ENCODE measurements at places on chromosomes 12 and 14.
A peak's percentile ranks its signal among the peaks of the same experiment; 100 is the strongest.

DNA sequence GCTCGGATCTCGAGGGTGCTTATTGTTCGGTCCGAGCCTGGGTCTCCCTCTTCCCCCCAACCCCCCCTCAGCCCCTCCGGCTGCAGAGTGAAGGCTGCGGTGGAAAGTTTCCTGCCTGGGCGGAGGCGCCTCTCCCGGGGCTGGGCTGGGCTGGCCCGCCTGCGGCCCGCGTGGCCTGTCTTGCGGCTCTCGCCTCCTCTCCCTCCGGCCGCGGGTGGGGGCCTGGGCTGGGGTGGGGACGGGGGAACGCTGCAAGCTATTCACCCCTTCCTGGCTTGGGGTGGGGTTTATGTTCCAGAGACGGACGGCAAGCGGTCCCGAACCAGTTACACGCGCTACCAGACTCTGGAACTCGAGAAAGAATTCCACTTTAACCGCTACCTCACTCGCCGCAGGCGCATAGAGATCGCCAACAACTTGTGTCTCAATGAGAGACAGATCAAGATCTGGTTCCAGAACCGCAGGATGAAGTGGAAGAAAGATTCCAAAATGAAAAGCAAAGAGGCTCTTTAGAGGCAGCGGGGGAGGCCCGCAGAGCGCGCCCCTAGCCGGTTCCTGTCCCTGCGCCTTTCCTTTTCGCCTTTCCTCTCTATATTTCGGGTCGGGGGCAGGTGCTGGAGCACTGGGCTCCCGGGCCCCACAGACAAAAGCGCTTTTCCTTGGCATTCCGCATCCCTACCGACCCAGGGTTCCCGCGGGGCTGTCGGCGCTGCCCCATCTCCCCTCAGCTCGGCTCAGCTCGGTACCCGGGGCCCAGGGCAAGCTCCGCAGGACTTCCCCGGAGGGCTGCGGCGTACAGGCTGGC, 1.3 kb downstream of the HOXC5 start:
- no peak for DNase-seq

DNA sequence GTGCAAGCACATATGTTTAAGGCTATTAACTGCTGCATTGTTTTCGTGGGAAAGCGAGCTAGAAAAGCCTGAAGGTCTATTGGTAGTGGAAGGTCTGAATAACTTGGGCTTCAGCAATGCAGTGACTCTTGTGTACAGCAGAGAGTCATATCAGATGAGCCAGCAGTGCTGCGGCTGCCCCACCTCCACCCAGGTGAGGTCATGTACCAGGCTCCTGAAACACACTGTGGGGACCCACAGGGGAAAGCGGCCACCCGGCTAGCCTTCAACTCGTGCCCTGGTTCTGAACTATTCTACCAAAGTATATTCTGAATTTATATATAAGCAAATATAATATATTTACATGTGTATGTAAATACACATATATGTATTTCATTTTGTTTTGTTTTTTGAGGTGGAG, 12.7 kb upstream of the RAN start:
- DNase-seq = no peak

GRCh38 chr14:50821510-50822464, 9.2 kb downstream of the NIN start:
- DNase-seq = no peak

- no peak for DNase-seq
These were observed 536 bp downstream of the PARPBP start for GRCh38 chr12:102120564-102120873.

DNA sequence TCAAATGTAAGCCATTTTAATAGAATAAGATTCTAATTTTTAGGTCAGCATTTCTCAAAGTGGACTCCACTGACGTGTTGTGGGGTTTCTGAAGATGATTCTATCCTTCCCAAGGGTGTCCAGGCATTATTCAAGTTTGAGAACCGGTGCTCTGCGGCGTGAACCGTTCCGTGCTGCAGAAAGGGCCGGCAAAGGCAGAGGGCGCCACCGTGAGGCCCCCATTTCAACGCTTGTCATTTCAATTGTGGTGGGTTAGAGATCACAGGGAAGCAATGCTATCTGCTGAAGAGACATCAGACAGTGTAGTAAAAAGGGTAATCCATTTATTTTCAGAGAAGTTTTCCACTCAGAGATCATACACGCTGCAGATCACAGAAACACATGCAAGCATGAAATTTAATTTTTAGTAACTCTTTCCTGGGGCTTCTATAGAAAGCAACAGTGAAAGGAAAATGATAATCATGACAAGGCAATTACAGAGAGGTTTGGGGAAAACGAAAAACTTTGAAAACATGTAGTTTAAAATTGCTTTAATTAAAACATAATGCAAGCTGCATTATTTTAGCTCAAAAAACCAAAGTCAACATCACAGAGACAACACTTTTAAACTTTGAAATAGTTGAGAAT, 201.7 kb downstream of the EXOC5 start:
- DNase-seq = peak; percentile 2

GRCh38 chr14:36652542-36653201, 9.0 kb upstream of the PAX9 start:
- peak; percentile 28 for DNase-seq

GRCh38 chr14:68535404-68536017, 257.4 kb downstream of the ZFP36L1 start:
- peak; percentile 93 for DNase-seq

DNA sequence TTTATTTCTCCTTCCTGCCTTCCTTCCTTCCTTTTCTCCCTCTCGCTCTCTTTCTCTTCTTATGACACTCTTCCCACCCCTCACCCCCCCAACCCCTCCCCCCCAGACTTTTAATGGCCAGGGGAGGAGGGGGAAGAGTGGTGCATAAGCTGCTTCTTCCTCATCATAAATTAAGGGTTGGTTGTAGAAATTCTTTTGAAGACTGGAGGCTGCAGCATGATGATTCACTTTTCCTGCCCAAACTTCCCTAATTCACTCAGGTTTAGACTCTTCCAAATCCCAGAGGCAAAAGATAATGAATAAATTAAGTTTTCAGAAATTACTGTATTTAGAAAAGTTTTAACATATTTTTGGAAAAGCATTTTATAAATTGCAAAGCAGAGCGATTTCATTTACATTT, 58.2 kb downstream of the GRIP1 start:
- DNase-seq = no peak

GRCh38 chr12:31363416-31363809, 37.5 kb upstream of the SINHCAF start:
- DNase-seq = no peak

DNA sequence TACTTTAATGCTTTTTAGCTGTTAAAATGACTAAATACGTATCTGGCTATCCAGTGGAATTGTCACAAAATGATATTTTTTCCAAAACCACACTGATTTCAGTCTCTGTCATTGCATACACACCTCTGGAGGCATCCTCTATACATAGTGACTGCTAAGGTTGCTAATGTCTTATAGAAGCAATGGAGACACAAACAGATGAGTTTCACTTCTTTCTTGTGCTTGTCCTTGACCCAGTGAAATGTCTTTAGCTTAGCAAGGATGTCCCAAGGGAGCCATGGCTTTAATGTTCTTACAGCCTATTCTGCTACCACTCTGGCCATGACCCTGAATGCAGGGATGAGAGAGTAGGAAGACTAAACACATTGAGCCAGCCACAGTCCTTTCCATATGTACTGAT, 90.3 kb downstream of the TPH2 start:
- DNase-seq = no peak

DNA sequence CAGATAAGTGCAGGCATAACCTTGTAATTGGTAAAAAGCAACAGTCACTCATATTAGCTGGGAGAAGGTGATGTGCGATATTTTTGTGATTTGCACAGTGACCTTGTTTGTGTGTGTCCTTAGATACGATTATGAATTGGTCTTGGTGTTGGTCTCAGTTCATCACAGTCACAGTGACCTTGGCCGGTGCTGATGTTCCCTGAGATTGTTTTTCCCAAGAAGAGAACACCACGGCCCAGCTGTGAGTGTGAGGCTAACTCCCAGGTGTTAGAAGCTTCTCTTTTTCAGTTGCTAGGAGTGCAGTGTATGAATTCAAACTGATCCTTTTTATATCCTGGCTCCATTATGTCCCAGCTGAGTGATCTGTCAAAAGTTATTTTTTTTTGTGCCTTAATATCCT, 46.2 kb downstream of the TRHDE start:
- no peak for DNase-seq

- DNase-seq = no peak
These were observed 14.4 kb upstream of the FIGNL2 start for GRCh38 chr12:51862947-51863346.

GRCh38 chr14:26597589-26598080, at the start of gene NOVA1:
Gene NOVA1 (minus strand): TSS chr14:26598033. CDS start chr14:26597436, 597 bp downstream.
- no peak for DNase-seq

- no peak for DNase-seq
These were observed 78.9 kb downstream of the ITPK1 start for GRCh38 chr14:93036652-93037345.

DNA sequence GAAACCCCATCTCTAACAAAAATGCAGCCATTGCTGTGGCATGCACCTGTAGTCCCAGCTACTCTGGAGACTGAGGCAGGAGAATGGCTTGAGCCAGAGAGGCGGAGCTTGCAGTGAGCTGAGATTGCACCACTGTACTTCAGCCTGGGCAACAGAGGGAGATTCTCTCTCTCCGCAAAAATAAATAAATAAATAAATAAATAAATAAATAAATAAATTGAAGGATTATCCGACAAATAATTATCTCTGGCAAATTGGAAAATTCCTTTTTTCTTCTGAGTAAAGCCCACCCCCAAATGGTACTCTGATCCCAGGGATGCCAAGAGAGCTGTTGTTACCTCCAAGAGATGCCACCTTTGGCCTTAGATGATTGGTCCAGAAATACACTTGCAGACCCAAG, 137.9 kb downstream of the SUDS3 start:
- DNase-seq = no peak

GRCh38 chr14:30678926-30679431, 56.9 kb downstream of the SCFD1 start:
- DNase-seq = no peak

- DNase-seq = no peak
These were observed 21.4 kb downstream of the SMOC1 start for GRCh38 chr14:69900603-69901002.

DNA sequence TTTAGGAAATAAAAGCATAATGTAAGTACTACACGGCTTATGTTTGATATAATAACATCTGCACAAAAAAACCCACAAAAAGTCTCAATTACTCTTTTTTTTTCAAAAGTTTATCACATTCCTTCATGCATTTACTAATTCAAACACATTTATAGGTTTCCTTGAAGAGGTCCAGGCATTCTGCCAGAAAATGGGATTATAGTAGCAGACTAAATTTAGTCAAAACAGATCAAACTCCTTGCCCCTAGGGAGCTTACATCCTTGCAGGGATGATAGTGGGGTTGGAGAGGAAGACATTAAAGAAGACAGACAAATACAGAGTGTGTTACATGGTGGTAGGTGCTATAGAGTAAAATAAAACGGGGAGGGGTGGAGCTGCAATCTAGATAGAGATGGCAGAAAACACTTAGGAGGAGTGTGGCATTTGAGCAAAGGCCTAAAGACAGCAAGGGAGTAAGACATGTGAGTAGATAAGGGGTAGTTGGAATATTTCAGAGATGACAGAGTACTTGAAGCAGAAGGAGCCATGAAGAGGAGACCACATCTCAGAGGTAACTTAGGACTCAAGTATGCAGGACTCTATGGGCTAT, 266.9 kb downstream of the PPFIA2 start:
- DNase-seq = no peak

- peak; percentile 78 for DNase-seq
These were observed 21.2 kb upstream of the RNASE4 start for GRCh38 chr14:20662968-20663732.

- DNase-seq = no peak
These were observed 634.9 kb downstream of the FSCB start for GRCh38 chr14:43872222-43872621.

DNA sequence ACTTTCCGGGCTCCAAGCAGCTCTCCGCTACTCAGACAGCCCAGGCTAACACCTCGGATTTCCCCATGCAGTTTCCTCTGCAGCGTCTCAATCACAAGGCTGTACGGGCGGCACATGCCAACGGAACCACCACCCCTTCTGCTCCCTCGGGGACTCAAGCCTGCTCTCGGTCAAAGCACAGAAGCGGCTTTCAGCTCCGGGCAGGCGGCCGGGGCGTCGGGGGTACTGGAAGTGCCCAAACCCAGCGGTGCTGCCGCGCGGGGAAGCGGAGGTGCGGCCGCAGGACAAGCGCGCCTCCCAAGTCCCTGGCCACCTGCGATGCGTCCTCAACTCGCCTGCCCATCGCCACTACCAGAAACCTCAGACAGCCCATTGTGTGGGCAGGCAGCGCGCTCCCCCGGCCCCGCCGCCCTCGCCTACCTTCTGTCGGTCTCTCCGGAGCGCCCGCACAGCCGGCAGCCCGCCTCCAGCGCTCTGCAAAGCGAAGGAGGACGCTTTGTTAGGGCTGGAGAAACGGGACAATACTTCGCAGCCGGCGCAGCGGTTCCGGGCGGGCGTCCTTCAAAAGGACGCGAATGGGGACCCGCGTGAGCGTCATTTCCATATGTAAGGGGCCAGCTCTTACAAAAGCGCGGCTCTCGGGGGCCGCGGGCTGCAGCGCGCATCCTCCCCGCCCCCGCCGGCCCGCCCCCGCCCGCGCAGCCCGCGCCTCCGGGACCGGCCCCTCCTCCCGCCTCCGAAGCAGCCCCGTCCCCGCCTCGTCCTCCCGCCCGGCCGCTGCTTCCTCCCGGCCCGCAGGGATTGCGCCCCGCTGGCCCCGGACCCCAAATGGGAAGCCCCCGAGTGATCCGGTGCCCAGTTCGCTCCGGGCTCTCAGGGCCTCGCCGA, 674 bp downstream of the NIN start:
- DNase-seq = peak; percentile 41

GRCh38 chr12:44537354-44537753, 338.8 kb downstream of the NELL2 start:
- no peak for DNase-seq

GRCh38 chr14:55938249-55938791, 179.9 kb upstream of the PELI2 start:
- peak; percentile 81 for DNase-seq

DNA sequence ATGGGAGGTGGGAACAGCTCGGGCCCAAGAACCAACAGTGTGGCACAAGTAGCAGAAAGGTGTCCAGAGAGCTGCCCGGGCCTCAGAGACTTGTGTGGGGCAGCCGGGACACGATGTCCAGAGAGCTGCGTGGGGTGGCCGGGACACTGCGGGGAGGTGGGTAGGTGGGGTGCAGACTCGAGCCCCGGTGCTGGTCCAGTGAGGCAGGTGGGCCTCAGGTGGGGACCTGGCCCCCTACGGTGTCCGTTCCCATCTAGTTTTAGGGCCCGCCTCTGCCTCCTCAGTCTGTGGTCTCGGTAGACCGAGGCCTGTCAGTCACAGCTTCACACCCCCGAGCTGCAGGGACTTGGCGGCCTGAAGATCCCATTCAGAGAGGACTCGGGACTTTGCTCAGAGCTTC, 6.3 kb upstream of the FBRSL1 start:
- no peak for DNase-seq

GRCh38 chr14:34067587-34067986, 116.7 kb upstream of the EGLN3 start:
- DNase-seq = no peak

- no peak for DNase-seq
These were observed 60.0 kb downstream of the DCAF5 start for GRCh38 chr14:69092840-69093422.

GRCh38 chr12:53502983-53503728, 2.1 kb downstream of the TARBP2 start:
- no peak for DNase-seq

GRCh38 chr12:111359231-111359913, 9.5 kb downstream of the PHETA1 start:
- peak; percentile 43 for DNase-seq

All from LHCN-M2 (cell line).